ENCODE measurements at places on chromosomes 2 and 18. TPM values are rescaled to one million over a fixed set of nuclear protein-coding genes. Genes with fewer than 3 reads are reported as not detected.

- no peak for ATAC-seq
These were observed 25.8 kb downstream of the SLC3A1 start for GRCh38 chr2:44301111-44301510.

DNA sequence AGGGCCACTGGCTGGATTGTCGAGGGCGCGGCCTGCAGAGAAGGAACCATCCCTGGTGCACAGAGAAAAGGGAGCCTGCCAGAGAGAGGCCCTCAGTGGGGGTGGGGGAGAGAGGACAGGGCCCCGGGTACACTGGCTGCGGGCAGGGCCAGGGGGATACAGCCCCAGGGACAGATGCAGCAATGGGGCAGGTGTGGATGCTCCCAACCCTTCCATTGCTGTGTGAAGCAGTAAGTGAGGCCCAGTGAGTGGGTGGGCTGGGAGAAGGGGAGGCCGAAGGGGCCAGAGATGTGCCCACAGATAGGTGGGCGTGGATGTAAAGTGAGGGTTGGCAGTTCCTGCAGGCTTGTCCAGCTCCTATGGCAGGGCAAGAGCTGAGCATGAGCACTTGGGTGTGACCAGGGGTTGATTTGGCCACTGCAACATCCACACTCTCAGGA, 7.4 kb downstream of the AGXT start:
- ATAC-seq: no peak

GRCh38 chr2:238895891-238896600, 48.2 kb downstream of the TWIST2 start:
- ATAC-seq: peak; percentile 84

- ATAC-seq: no peak
These were observed 83.5 kb downstream of the RBM43 start for GRCh38 chr2:151178207-151178606.

- ATAC-seq: no peak
These were observed 135.6 kb upstream of the CCDC195 start for GRCh38 chr2:224851811-224852210.

- ATAC-seq: no peak
These were observed 49.0 kb downstream of the NCOA1 start for GRCh38 chr2:24540011-24540477.

DNA sequence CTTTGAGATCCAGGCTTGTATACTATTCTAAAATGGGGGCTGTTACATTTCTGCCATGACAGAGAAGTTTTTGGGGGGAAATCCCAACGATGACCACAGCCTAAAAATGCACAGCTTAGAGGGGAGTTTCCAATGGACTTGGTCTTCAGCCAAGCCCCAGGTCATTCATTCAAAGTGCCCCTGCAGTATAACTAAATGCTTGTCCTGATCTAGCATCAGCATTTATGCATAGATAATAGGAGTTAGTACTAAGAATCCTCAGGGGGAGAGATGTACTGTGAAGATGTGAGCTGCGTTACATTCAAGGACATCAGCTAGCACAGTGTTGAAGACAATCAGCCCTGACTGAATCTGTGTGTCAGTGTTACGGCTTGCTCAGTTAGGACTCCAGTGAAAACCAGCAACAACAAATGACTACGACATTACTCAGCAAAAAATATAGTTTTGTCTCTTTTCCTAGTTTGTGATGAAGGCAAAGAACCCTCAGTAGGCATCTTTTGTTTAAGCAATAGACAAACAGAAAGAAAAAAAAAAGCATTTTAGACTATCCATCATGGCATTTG, 160.9 kb downstream of the ZEB2 start:
- ATAC-seq: no peak

GRCh38 chr2:181164699-181165098, 184.3 kb downstream of the UBE2E3 start:
- ATAC-seq: no peak

GRCh38 chr2:191155608-191156071, 4.8 kb upstream of the STAT4 start:
- no peak for ATAC-seq

- no peak for ATAC-seq
These were observed 620 bp upstream of the SLC9A2 start for GRCh38 chr2:102618452-102619413.

DNA sequence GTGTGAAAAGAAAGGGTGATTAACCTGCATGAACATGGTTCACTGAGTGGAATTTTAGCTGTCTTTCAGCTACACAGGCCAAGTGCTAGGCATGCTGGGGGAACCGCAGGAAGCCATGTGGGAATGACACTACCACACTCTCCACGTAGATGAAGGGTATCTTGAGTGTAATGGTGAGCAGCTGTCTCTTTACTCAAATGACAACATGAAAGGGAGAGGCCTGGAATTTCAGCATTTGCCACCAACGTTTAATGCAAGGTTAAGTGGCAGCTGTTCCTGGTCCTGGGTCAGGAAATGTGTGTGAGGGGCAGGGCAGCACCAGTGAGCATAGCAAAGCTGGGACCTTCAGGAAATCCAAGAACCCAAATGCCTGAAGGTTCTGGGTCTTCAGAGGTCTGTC, 588.4 kb downstream of the SLC4A3 start:
- ATAC-seq: no peak

DNA sequence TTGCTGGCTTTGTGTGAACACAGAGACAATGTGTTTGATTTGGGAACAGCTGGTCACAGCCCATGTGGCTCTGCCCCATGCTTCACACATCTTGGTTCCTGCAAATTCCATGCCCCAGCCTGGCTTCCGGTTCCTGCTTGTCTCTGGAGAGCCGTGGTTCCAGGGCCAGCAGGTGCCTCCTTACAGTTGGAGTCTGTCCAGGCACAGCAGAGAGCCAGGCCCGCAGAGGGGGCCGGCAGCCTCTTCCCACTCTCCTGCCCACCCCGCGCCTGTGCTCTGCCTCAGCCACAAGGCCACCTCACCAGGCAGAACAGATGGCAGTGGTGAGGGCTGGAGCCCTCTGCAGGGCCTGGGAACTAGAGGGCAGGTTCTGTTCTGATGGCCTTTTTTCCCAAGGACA, 81.5 kb downstream of the LDLRAD4 start:
- ATAC-seq: no peak

GRCh38 chr2:38601463-38602135, 1.1 kb downstream of the HNRNPLL start:
- no peak for ATAC-seq

- ATAC-seq: no peak
These were observed 1392.9 kb upstream of the ACVR2A start for GRCh38 chr2:146451972-146452371.

- no peak for ATAC-seq
These were observed 244.3 kb downstream of the SETBP1 start for GRCh38 chr18:44924785-44925499.

GRCh38 chr2:160752475-160753330, 259.1 kb upstream of the RBMS1 start:
- ATAC-seq: no peak

DNA sequence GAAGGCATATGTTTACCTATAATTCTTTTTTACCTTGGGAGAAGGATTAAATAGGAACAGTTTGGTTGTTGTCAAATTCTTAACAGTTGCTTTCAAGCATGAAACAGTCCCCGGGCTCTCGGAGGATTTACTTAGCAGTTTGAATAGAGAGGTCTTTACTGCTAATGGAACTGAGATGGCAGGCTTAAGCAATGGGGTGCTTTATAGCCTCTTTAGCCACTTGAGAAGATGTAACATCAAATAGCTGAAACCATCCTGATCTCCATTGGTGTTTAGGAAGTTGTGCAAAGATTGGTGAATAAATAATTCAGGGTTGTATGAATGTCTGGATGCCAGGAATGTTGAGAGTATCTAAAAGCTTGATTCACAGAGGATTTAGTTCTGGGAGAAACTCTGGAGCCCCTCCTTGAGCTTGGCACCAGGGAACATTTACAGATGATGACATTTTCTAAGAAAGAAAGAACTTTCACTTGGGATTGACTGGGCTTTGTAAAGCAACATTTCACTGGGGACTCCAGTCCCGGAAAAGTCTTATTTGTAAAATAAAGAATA, 51.9 kb downstream of the PTPRM start:
- ATAC-seq: no peak

DNA sequence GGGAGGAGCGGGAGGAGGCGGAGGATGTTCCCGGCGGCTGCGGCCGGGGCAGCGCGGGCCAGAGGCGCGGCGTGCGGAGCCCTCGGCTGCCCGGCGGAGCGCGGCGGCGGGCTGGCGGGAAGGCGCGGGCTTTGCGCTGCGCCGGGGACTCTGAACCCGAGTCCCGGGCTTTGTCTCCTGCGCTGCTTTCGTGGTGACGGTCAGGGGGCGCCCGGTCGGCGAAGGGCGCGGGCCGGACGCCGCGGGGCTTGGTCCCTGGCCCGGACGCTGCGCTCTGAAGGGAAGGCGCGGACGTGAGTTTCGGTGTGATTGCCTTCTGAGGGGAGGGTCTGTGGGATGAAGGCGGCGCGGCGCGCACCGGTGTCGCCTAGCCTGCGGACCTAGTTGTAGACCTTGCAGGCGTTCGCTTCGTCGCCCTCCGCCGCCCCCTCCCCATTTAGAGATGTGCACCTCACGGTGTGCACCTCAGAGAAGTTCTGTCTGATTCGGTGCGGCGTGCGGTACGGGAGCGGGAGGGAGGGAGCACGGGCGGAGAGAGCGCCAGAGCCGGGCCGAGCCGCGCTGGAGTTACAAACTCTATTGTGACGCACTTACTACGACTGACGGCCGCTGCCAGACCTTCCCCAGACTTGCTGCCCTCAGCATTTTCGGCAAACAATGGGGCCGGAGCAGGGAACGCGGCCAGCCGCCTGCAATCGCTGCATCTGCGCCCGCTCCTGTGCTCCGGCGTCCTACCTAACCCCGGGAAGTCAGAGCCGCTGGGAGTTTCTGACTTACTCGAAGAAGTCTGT, 2.1 kb downstream of the BCL2L11 start:
- ATAC-seq: peak; percentile 67

GRCh38 chr2:212328136-212328535, 210.5 kb downstream of the ERBB4 start:
- no peak for ATAC-seq

- no peak for ATAC-seq
These were observed 44.1 kb upstream of the TTC39C start for GRCh38 chr18:23970161-23971096.

DNA sequence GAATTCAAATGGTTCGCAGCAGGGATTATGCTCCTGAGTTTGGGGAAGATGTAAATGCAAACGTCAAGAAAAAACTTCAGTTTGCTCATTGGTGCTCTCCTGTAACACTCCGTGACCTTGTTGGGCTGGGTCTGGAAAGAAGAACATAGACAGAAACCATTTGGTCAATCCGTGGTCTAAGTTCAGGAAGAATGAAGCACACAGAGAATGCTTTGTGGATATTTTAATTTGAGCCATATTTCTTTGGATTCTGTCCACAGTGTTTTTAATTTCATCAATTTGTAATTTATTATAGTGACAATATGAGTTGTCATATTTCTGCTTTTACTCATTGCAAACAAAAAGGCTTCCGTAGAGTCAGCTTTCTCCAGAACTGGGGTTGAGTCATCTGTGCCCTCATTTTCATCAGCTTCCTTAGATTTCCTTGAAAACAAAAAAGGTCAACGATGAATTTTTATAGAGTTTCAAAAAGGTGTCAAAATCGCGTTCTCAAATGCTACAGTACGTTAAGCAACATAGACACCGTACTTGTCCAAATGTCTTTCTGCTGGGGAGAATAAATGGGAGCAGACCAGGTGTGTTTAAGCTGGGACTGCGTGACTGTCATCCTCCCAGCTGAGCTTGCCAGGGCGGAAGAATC, 606.4 kb downstream of the RNF144A start:
- no peak for ATAC-seq

DNA sequence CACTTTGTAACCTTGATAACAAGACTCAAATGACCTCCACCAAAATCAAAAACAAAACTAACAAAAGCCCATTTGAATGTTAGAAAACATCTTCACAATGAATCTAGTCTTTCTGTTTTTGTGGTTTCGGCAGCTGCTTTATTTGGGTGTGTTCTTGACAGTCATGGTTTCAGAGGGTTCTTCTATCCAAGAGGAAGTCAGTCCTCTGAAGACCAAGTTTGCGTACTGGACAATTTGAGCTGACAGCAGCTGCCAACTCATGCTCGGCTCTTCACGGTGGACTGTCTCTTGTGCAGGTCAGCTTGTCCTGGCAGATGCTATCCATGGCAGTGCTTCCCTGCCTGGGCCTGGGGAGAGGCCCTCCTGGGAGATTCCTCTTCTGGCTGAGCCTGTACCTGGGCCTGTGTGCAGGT, 91.0 kb downstream of the TMEM17 start:
- ATAC-seq: no peak

DNA sequence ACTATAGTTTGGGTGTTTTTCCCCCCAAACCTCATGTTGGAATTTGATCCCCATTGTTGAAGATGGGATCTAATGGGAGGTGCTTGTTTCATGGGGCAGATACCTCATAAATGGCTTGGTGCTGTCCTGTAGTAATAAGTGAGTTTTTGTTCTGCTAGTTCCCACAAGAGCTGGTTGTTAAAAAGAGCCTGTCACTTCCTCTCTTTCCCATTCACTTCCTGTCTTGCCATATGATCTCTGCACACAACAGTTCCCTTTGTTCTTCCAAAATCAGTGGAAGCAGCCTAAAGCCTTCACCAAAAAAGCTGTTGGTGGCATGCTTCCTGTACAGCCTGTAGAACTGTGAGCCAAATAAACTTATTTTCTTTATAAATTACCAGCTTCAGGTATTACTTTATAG, 768.2 kb upstream of the VRK2 start:
- ATAC-seq: no peak

DNA sequence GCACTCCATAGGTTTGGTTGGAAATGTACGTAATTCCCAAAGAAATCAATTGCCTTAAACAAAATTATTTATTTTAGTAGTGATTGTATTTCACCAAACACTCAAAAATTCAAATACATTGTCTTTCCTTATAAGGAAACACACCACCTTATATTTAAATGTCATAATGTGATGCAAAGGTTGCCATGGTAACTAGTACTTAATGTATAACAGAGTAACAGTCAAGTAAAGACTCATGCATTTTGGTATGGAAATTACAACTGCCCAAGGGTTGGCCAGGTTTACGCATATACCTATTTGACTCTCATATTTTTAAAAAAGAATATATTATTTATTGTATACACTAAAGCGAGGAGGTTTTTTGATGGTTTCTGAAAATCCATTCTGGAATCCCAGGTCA, 231.2 kb downstream of the TCF4 start:
- ATAC-seq: no peak

GRCh38 chr2:21032338-21033236, 11.3 kb downstream of the APOB start:
- ATAC-seq: no peak

- ATAC-seq: no peak
These were observed 2.0 kb upstream of the TUBB6 start for GRCh38 chr18:12305930-12306629.

- no peak for ATAC-seq
These were observed 51.8 kb upstream of the CDH20 start for GRCh38 chr18:61281431-61281830.

The KCTD1 gene
- total RNA-seq: 16.4 TPM

The POTEC gene
- total RNA-seq: not detected

The REG1B gene
- total RNA-seq: not detected

The FLACC1 gene
- total RNA-seq: 3.0 TPM

The COX5B gene
- 462 TPM for total RNA-seq

The CCNYL1 gene
- total RNA-seq: 12.1 TPM

The CPSF3 gene
- 18.0 TPM for total RNA-seq

The CFAP65 gene
- total RNA-seq: not detected

The DOK1 gene
- 28.8 TPM for total RNA-seq

The LBX2 gene
- 0.58 TPM for total RNA-seq

The PLB1 gene
- 3.0 TPM for total RNA-seq

The ASB1 gene
- 38.8 TPM for total RNA-seq

Measured in gastroesophageal sphincter (tissue), 4 donors.